ENCODE measurements at places on chromosomes 5 and 9.

GRCh38 chr9:32551276-32552051, 663 bp upstream of the SMIM27 start:
- DNase-seq, result peak; percentile 12

- DNase-seq, result no peak
These were observed 49.4 kb downstream of the FNIP1 start for GRCh38 chr5:131747180-131748105.

GRCh38 chr9:135886147-135886981, 21.0 kb downstream of the CAMSAP1 start:
- DNase-seq, result no peak

GRCh38 chr5:103223031-103223955, 35.3 kb upstream of the MACIR start:
- DNase-seq, result no peak

GRCh38 chr5:156135531-156135930, 191.4 kb upstream of the SGCD start:
- DNase-seq, result no peak

DNA sequence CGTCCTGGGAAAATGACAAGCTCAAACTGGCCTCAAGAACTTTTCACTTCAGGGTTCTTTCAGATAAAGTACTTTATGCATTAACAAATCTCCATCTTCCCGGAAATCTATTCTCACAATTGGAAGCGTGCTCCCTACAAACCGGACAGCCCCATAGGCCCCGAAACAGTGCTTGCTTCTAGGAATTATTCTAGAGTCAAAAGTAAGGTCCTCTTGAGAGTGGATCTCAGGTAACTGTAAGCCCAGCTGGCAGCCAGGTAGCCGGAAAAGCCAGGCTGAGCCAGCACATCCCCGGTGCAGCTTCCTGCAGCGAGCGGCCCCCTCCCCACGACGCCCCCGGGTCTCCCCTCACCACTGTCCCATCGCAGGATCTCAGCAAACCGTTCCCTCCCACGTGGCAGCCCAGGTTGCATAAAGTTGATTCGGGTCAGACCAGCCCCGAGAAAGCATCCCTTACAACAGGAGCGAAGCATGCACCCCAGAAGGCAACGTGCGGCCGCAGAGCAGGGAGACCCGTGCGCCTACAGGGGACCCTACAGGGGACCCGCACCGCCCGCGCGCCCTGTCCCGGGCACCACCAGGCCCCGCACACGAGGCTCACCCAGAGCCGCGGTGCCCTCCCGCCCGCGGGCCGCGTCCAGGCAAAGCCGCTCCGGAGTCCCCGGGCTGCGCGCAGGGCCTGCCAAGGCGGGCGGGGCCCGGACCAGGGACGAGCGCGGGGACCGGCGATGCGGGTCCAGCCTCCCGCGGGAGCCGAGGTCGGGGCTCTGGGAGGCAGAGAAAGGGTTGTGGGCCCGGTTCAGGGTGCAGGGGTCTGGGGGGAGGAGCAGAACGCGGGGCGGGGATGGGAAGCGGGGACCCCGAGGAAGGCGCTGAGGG, 920 bp downstream of the LPCAT1 start:
- no peak for DNase-seq

- DNase-seq, result peak; percentile 7
These were observed 250.6 kb downstream of the SPOCK1 start for GRCh38 chr5:137248527-137248926.

DNA sequence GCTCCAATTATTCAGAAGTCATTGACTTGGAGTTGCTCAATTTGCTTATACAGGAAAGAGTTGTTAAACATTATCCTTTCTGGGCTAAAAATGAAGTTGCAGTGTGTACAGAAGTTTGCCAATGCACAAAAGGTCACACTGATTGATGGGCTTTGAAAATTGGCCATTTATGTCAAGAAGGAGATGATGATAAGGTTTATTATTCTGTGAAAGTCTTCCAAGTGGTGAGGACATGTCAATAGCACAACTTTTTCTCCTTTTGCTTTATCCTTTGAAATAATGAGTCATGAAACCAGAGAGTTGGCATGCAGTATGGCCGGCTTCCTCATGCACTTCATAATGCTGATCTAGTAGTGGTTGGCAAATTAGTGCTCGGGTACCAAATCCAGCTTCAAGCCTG, 848.5 kb upstream of the WWC1 start:
- no peak for DNase-seq
